Stromal cell of bone marrow (primary cell): ENCODE measurements at places on chromosomes 2 and 18.

DNA sequence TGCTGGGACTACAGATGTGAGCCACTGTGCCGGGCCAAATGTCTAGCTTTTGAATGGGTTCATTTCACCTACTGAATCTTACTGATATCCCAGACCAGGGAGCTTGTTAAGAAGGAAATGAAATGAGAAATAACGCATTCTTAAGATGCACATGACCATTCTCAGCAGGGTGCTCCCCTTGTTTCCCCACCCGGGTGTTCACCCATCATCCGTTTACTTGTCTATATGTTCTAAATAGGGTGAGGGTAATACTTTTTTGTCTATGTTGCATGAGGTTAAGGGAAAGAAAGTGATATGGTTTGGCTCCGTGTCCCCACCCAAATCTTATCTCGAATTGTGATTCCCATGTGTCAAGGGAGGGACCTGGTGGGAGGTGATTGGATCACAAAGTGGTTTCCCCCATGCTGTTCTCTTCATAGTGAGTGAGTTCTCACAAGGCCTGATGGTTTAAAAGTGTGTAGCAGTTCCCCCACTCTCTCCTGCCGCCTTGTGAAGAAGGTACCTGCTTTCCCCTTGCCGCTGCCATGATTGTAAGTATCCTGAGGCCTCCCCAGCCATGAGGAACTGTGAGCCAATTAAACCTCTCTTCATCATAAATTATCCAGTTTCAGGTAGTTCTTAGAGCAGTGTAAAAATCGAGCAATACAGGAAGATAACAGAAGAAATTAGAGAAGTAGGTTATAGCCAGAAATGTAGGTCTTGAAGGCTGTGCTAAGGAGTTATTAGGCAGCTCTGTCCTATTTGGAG, 129.1 kb downstream of the DDX1 start:
- DNase-seq: no peak

DNA sequence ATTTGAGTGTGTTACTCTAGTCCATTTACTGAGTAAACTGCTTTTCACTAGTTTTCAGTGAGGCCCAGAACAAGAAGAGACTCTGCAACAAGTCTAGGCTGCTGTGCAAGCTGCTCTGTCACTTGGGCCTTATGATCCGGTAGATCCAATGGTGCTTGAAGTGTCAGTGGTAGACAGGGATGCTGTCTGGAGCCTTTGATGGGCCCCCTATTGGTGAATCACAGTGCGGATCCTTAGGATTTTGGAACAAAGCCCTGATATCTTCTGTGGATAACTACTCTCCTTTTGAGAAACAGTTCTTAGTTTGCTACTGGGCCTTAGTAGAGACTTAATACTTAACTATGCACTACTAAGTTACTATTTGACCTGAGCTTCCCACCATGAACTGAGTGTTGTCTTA, 150.2 kb downstream of the TMEFF2 start:
- no peak for DNase-seq

DNA sequence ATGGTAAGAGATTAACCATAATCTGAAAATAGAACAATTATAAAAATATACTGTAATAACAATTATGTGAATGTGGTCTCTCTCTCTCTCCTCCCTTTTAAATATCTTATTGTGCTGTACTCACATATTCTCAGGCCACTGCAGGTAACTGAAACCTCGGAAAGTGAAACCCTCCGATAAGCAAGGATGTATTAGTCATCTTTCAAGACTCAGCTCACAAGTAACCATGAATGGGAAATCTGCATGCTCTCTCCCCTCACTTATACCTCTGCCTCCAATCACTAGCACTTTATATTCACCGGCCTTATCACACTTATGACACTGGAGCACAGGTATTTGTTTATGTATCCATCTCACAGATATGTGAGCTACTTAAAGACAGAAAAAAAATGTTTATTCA, 139.7 kb downstream of the LRP2 start:
- DNase-seq: no peak

DNA sequence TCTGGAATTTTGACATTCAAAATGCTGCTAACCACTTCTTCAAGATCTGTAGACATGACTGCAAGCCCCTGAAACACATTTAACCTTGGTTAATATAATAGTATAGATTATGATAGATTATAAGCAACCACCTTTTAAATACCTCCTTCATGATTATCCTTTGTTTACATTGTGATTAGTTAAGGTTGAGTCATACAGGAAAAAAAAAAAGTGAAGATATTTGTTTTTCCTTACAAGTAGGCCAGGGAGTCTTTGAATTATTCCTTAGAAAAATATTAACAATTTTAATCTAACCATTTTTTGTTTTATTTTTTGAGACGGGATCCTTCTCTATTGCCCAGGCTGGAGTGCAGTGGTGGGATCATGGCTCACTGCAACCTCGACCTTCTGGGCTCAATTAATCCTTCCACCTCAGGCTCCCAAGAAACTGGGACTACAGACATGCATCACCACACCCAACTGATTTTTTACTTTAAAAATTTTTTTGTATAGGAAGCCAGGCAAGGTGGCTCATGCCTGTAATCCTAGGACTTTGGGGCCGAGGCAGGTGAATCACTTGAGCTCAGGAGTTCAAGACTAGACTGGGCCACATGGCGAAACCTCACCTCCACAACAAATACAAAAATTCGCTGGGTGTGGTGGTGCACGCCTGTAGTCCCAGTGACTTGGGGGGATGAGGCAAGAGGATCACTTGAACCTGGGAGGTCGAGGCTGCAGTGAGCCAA, 99.4 kb downstream of the SLC39A10 start:
- DNase-seq: no peak

GRCh38 chr2:42819160-42819559, 26.8 kb upstream of the HAAO start:
- DNase-seq: no peak

- DNase-seq: no peak
Observed at GRCh38 chr2:238774071-238774470, 73.8 kb upstream of the TWIST2 start.

- peak; percentile 84 for DNase-seq
Observed at GRCh38 chr18:44826418-44827259, 146.0 kb downstream of the SETBP1 start.

DNA sequence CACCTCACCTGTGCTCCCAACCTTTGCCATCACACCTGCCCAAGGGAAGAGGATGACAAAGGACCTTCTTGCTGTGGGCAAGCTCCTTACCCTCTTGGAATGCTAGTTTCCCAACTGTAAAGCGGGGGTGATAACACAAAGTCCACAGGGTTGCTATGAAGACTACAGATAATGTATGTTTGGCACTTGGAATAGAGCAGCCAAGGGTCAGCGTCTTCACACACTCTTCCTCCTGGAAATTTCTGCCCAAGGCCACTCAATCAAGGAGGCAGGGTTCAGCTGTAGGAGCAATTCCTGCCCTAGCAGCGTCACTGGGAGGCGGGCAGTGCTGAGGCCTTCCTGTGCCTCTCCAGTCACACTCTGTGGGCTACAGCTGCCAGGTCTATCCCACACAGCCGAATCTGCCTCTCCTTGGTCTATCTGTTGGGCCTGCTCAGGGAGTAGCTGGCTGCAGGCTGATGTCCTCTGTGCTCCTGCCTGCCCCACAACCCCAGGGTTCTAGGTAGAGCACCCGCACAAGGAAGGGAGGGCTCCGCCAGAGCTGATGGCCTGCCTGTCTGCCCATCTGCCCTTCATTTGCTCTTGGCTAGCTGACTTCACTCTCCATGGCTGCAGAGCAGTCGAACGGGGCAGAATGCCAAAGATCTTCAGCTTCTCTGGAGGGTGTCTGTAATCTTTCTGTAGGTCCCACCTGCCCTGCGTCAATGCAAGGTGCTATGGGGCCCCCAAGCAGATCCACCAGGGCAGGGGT, 91.9 kb downstream of the MRO start:
- DNase-seq: no peak

DNA sequence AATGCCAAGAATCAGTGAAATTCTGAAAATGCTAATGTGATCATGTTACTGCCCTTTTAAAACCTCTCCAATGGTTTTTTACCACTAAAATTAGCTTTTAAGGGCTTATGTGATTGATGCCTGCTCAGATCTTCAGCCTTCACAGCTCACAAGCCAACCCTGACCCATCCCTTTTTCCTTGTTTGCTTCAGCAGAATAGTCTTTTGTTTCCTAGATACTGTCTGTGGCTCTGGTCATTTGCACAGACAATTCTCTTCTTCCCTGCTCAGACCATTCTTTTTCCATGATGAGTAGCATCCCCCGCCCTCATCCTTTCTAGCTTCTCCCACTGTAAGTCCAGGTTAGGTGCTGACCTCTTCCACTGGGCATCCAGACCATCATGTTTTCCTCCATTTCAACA, 164.9 kb upstream of the NT5C1B start:
- no peak for DNase-seq

DNA sequence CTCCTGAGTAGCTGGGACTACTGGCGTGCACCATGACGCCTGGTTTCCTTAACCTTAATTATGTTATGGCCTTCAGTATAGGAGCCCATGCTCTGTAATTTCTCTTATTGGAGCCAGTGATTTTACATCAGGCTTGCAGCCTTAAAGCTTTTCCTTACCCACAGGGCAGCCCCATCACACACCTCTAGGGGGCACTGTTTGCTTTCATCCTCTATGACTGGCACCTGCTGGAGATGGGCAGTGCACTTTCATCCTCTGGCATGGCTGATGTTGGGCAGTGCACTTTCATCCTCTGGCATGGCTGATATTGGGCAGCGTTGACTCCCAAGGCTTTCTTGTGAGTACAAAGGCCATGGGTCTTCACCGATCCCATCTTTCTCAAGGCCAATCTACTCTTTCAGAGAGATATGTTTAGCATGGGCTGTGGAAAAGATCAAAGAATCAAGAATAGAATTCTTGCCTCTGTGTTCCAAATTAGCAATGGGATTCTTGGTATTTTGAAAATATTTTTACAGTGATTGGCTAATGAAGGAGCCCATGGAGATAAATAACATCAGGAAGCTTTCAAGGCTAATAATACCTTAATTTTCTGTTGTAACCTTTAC, 80.7 kb upstream of the MEX3C start:
- DNase-seq: no peak

DNA sequence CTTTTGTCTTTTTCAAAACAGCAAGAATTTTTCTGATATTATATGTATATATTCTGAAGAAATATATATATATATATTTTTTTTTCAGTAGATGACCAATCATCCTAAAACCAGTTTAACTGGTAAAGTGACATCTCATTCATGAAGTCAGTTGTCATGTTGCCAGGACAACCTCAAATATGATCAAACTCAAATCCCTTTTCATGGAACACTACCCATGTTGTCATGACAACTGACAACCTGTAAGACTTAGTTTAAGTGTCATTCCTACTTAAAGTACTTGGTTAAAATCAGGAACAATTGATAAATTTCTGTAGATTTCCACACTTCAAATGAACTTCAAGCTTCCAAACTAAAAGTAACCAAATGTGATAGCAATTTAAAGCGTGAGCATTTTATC, 101.8 kb upstream of the ERBB4 start:
- no peak for DNase-seq

DNA sequence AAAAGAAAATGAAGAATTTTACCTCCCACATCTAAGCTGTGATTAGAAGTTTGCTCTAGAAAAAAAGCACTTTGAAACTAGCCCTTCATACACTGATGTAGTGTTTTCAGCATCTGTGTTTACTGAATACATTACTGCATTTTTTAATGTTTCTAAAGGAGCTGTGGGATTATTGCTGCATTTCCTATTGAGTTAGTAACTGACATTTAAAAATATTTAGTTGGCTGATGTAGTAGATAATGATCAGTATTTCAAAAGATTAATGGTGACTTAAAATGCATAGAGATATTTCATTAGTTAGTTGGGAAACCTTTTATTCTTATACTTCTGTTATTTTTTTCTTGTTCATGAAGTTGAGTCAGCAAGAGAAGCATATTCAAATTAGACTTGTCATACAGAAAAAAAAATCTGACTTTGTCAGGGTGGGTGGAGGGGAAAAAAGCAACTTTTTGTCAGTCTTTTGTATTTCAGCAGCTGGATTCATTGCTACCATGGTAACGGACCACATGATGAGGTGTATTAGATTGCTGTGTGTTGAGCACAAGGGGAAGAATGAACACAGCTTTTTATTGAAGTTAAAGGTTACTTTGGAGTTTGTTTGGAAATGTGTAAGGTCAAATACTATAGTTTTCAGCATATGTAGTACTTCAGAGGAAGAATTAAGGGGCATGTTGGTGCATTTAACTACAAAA, at the start of gene DTNA:
DTNA (plus strand) TSS at position 549 of the 692 bp plus-strand sequence. CDS start 45,679 bp downstream, outside the sequence.
- DNase-seq: peak; percentile 96

DNA sequence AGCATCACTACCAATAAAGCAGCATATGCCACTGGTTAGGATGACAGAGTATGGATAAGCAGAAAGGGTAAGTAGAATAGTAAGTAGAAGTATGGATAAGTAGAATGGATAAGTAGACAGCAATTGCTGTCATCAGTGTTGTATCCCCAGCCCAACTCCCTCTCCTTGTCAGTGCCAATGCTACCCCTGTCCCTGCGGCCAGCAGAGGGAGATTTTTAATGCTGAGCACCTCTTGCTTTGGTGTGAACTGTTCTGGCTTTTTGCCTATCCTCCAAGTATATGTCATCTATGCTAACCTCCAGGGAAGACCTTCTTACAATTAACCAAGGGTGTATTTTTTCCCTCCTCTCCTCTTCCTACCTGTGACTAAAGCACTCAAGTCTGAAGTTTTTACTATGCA, 136.7 kb upstream of the SPHKAP start:
- DNase-seq: no peak

DNA sequence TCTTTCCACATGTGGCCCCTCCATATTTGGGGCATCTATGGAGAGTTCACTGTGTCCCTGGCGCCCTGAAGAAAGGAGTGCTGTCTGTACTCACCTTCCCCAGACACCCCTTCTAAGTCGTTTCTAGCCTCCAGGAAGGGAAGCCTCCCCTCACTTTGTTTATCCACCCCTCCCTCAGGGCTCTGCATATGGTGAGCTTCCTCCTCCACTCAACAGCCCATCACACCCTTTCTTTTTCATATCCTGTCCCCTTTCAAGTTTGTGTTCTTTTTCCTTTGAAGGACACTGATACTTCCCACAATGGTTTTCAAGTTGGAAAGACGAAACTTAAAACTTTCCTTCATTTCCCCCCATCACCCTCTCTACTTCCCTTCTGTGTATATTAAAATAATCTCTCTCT, 291.4 kb upstream of the POU3F3 start:
- no peak for DNase-seq

DNA sequence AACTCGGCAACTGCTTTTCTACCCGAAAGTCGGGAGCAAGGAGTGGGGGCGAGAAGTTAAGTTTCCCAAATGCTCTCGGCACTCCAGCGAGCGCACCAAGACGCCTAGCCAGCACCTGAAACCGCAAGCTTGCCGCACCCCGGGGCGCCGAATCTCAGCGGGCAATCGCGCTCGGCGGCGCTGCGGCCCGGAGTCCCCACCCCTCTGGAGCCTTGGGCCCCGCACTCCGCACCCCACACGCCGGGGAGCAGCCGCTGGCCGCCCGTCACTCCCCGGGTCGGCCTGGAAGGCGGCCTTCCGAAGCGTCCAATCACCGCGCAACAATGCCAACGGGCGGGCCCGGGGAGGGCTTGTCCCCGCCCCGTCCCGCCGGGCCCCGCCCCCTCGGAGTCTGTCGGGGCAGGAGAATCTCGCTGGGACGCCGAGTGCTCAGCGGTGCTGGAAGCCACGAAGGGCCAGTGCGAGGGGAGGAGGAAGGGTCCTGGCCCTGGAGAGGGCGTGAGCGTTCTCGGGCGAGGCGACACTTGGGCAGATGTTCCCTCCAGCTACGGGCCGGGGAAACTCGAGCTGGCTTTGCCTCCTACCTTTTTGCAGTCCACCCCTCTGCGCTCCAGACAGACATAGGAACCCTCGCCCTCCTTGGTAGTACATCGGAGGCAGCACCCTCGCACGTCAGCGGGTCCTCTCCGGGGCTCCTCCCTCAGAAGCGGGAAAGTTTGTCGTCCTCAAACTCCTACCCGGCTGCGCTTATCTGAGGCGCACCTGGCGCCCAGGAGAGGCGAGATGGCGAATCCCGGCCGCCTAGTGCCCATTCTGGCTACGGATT, 1.1 kb upstream of the ZBTB7C start:
- DNase-seq: peak; percentile 69
